ENCODE measurements at places on chromosomes 3 and 15. TPM values are rescaled to one million over a fixed set of nuclear protein-coding genes. Genes with fewer than 3 reads are reported as not detected.

DNA sequence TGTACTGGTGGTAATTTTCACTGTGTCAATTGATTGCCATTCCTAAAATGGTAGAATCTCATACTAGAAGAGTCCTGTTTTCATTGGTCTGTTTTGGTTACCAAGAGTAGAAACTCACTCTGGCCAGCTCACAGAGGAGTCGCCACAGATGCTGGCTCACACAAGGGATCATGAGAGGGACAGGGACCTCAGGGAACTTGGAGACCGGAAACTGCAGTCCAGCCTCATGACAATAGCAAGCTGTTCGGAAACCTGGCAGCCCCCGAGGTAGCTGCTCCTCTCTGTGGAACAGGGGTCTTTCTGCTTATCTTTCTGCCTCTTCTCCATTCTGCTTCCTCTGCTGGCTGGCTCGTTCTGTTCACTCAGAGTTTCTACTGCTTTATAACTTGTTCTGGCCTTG, 192.9 kb downstream of the PLCL2 start:
- peak; percentile 34 for DNase-seq

DNA sequence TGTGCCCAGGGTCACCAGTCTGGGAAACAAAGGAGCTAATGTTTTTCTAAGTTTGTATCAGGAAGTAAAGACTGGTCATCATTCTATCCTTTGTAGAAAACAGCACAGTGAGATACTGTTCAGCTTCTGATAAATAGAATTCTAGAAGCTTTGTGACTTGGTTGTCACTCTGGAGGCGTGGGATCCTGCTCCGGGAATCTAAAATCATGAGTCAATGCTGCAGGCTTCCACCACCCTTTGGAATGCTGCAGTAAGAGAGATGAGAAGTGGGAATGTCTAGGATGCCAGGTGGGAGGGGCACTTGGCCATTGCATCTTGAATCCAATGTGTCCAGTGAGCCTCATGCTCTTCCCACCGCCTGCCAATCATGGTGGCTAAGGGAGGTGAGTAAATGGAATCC, 40.9 kb downstream of the SAMMSON start:
- no peak for DNase-seq

- DNase-seq, result no peak
These were observed 41.1 kb upstream of the NEDD4 start for GRCh38 chr15:56034514-56034913.

DNA sequence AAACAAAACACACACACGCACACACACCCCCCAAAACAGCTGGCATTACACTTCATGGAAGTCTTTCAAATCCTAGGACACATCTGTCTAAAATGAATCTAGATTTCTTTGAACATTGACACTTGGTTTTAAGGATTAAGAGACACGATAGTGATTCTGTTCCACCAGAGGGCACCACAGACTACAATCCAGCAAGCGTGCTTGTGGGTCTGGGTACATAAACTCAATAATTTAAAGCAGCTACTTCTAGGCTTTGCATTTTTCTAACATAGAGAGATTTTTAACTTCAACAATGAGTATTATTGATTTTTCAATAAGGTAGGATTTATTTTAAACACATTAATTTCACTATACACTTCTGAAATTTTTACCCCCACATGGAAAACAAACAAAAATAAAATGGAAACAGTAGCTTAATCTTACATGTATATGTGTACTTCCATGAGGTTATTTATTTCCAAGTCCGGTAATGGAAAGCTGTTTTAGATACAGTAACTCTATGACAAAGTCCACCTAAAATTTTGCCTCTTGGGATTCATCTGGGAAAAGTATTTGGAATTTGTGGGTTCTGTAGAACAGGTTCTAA, 564.0 kb upstream of the TGFBR2 start:
- DNase-seq, result peak; percentile 56

IQCF5 gene
- total RNA-seq, result not detected

SKIL gene
- 36.8 TPM for total RNA-seq

TNNC1 gene
- not detected for total RNA-seq

Measured in M059J (cell line).